ENCODE measurements at places on chromosomes 6 and 20.
A peak's percentile ranks its signal among the peaks of the same experiment; 100 is the strongest.

DNA sequence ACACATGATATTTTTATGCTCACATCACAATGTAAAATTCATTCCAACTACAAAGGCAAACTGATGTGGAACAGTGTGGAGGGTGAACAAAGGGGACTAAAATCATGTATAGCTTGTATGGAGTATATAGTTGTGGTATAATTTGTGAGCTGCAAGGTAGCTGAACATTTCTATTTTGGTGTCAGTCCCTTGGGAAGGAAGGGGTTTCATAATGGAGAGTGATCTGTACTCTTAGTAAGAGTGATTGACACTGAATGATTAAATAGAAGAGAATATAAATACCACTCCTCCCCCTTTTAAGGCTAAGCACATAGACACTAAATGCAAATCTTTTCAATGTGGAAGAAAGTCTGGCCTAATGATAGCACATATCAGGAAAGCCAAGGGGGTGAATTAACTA, 104.6 kb downstream of the POPDC3 start:
- no peak for DNase-seq

- no peak for DNase-seq
Measured at GRCh38 chr6:1515280-1515679, 94.4 kb upstream of the FOXC1 start.

GRCh38 chr6:160391419-160392116, 43.4 kb downstream of the SLC22A3 start:
- no peak for DNase-seq

DNA sequence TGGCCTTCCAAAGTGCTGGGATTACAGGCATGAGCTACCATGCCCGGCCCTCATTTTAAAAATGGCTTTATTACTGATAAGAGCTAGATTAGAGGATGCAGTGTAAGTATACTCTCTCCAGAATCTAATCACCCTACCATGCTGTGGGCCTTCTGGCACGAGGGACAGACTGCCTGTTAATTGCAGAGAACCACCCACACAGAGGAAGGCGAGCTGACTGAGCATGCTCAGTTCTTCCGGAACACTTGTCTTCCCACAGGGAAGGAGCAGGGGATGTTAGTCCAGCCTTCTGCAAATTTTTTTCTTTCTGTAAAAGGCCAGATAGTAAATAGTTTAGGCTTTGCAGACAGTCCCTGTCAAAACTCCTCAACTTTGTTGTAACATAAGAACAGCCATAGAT, 48.9 kb downstream of the ALDH5A1 start:
- DNase-seq: peak; percentile 22

- peak; percentile 6 for DNase-seq
Measured at GRCh38 chr20:38601216-38602184, at the start of gene ARHGAP40. Gene ARHGAP40, plus strand, starts transcription at chr20:38601809.

GRCh38 chr6:25482996-25483395, 169.0 kb upstream of the SCGN start:
- DNase-seq: no peak

- DNase-seq: no peak
Measured at GRCh38 chr20:62717933-62718332, 9.3 kb downstream of the NTSR1 start.

GRCh38 chr20:63626424-63627128, at the start of gene GMEB2:
Gene GMEB2, minus strand, starts transcription at chr20:63627101. Its CDS starts 7,704 bp downstream, at chr20:63619397.
- peak; percentile 79 for DNase-seq

DNA sequence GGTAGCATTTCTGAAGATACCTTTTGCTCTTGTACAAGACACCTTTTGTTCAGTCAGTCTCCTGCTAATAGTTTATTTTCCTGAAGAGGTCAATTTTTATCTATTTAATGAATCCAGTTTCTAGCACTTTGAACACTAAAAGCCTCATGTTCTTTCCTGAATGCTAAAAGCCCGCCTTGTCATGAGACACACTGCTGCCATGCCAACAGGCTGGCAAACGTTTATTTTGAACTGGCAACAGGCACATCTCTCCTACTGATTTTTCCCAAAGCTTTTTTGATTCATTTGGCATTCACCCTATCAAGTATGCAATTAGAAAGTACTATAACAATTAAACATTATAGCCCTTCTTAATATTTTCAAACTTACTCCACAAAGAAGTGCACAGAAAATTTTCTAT, 421.2 kb upstream of the EYS start:
- DNase-seq: no peak

DNA sequence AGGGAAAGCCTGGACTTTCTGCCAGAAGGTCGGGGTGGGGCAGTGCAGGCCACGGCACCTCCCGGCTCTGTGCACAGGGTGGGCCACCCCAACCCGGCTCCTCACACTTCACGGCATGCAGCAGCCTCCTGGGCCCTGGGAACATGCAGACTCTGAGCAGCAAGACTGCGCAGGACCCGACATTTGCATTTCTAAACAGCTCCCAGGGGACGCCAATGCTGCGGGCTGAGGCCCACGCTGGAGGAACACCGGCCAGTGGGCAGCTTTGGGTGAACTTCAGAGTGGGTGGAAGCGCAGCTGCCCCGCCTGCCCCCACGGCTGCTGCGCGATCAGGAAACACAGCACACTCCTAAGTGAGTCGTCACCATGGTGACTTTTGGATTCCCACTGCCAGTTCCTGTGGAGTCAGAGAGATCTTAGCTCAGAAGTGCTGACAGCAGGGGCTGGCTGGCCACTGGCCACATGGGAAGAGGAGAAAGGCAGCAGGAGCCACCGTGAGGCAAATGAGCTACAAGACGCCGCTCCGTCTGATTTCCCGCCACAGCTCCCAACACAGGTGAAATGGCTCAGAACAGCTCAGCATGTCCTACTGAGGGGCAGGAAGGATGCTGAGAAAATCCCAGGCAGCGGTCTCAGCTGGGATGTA, 52.1 kb downstream of the RNASET2 start:
- peak; percentile 86 for DNase-seq

DNA sequence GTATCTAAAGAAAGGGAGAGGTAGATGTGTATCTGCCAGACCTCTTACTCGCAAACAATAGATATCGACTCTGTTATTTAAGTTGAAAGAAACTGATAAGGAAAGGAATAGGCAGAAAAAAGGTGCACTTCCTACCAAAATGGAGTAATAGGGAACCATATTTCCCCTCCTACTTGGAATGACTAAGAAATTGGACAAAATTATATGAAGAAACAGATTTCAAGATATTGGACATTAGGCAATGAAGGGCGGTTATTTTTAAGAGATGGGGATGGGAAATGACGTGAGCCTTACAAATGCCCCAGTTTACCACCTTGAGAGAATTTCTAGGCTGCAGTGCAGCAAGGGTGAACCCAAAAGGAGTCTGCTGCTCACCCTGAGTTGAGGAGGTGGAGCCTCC, 108.9 kb downstream of the ADTRP start:
- no peak for DNase-seq

DNA sequence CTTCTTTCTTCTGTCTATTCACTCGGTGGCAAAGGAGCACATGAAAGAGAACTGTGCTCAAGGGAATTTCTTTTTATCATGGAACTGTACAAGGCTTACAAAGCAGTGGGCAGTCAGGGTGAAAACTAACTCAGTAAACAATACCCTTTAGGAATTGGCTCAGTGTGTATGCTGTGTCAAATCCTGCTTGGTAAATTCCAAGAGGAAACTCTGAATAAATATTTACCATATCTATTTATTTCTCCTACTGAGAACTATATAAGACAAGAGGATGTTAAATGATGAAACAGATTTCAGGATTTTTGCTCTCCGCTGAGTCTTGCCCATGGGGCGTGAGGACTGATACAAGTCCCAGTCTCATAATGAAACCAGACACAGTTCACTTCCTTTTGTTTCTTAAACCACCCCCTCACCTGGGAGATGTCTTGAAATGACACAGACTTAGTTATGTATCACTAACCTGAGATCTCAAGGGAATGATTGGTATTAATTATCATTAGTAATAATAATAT, 188.8 kb downstream of the BACH2 start:
- DNase-seq: no peak

- DNase-seq: peak; percentile 48
Measured at GRCh38 chr6:33794910-33795623, 6.1 kb upstream of the LEMD2 start.

DNA sequence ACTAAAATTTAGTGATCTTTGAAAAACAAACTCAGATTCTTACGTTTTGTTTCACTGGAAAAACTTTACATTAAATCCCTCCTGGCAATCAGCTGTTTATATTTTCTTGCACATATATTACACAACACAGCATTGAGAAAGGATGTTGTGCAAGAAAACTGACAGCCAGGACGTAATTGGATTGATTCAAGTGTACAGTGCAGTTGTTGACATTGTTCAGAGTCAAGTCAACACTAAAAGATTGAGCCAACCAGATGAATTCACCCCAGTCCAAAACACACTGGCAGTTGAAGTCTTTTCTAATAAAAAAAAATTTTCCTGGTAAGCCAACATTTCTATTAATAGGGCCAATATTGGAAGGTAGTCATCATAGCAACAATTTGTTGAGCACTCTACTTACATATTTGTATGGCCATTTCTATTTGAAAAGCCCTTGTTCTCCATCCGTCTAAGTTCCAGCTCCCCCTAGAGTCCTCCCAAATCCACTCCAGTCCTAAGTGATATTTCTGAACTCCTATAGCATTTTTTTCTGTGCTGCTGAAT, 20.9 kb upstream of the VNN1 start:
- DNase-seq: no peak

DNA sequence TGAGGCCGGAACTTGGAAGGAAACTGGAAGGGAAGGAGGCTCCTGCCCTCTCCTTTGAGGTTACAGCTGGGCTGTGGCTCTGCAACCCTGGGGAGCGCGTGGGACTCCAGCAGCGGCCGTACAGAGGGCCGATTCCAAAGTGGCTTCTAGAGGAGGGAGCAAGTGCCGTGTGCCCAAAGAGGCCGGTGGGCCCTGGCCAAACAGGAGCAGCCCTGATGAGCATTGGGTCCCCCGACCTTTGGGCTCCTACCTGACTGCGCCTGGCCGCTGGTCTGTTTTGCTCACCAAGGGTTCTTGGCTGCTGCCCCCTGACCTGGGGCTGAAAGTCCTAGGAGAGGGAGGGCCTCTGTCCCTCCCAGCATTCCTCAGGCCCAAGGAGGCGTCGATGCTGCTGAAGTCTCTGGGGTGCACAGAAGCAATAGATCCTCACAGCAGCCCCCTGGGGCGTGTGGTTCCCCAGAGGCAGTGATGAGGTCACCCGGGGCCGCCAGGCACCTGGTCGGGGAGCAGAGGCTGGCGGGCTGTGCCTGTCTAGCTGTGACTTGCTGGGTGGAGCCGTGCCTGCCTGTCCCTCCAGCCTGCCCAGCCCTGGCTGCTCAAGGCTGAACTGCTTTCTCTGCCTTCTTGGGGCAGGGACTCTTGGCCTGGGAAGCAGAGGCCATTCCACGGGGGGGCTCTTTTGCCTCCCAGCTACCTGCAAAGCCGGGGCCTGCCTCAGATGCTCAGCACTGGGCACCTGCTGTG, 9.8 kb downstream of the RBM38 start:
- DNase-seq: no peak

- DNase-seq: no peak
Measured at GRCh38 chr6:106037060-106037459, 49.1 kb upstream of the PRDM1 start.

- DNase-seq: no peak
Measured at GRCh38 chr6:21679761-21680265, 86.3 kb downstream of the SOX4 start.

DNA sequence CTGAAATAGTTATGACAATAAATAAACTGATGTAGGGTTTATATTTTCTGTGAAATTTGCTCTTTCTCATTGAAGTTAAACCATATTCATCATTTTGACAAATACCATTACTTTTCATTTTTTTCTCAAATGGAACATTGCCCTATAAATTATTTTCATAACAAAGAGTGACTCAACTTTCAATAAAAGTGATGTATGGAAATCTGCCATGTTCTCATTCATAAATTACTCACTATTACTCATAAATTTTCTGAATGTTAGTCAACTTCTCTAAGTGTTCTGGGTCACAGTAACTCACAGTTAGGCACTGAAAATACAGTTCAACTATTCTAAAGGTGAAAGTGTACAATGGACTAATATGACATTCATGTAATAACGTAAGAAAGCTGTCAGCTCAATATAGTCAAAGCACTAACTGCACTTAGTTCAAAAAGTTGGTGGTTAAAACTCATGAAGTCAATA, 19.0 kb upstream of the STX11 start:
- DNase-seq: no peak

DNA sequence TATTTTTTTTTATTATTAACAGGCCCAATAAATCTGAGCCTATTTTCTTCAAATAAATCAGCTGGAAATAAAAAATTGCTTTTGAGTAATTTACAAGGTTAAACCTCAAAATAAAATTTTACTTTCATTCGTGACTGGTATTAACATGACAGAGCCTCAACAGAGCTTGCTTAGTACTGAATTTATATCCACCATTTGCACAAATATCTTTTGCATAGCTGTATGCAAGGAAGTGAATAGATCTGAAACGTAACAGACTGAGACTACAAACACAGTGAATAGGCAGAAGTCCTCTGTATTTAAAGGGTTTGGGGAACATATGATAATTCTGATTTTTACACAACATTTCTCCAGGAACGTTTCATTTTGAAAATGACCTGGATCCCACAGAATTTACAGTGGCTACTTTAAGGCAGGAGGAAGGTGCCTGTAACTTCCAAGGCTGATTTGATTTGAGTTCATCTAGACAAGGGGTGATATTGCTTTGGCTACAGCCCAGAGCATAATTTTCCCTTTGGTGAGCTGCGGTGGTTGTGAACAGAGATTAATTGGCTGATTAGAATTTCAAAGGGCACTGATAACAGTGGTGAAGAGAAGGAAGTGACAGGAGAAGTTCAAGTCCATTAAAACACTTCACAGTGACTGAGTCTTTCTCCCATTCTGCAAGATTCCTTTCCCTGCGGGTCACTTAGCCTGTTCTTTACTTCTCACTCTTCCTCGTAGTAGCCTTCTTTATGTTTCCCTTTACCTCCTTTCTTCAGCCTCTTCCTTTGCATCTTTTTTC, 121.2 kb upstream of the SASH1 start:
- no peak for DNase-seq

- DNase-seq: no peak
Measured at GRCh38 chr20:34999021-34999451, 43.4 kb downstream of the MYH7B start.

DNA sequence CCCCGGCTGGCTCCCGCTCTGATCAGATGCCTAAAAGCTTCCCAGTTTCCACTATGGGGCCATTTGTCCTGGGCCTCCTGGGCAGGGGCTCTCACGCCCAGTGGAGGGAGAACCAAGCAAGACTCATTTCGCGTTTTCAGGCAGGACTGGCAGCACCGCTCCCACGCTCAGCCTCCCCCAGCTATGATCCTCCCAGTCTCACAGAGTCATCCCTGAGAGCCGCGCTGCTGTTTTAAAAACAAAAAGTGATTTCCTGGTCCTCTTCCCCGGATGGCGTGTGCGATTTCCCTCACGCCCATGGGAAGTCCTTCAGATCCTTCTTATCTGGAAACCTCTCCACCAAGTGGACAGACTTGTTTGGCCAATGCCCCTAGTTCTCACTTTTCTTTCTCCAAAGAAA, at the start of gene ADGRF5:
Gene ADGRF5, minus strand, starts transcription at position 208 of the 400 bp plus-strand sequence. CDS start 15,176 bp downstream, outside the sequence.
- no peak for DNase-seq

DNA sequence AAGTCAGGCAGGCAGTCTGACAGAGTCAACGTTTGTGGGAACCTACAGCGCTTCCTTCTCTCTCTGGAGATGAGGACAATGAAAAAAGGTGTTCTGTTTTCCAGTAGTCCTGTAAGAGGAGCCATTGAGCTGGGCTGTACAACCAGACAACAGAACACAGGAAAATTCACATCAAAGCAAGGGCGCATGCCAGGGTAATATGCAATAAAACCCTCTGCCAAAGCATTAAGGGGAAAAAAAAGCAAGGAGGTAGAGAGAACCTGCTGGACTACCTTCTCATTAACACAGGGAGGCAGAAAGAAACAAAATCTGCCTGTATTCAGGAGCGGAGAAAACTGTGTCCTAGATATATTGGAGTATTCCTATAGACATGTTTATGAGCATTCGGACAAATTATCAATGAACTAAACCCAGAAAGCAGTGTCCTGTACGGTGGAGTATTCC, 1.3 kb downstream of the RNF24 start:
- DNase-seq: peak; percentile 40

Data from NCI-H524 (cell line).